ENCODE measurements at places on chromosomes 5 and 9.

GRCh38 chr5:178651046-178651810, 24.4 kb upstream of the CLK4 start:
- no peak for DNase-seq

- DNase-seq: no peak
Observed at GRCh38 chr5:92206681-92207080, 823.6 kb upstream of the ARRDC3 start.

GRCh38 chr5:127525181-127525580, 7.7 kb downstream of the PRRC1 start:
- no peak for DNase-seq

- DNase-seq: no peak
Observed at GRCh38 chr9:19976226-19976625, 187.4 kb upstream of the SLC24A2 start.

GRCh38 chr9:365436-365835, 150.8 kb downstream of the DOCK8 start:
- no peak for DNase-seq

All from NCI-H2029 treated with DMSO at 0.1 percent for 48 hours (cell line).